ENCODE measurements at places on chromosomes 3 and 15.

GRCh38 chr15:41908736-41909461, 15.0 kb upstream of the SPTBN5 start:
- no peak for DNase-seq

DNA sequence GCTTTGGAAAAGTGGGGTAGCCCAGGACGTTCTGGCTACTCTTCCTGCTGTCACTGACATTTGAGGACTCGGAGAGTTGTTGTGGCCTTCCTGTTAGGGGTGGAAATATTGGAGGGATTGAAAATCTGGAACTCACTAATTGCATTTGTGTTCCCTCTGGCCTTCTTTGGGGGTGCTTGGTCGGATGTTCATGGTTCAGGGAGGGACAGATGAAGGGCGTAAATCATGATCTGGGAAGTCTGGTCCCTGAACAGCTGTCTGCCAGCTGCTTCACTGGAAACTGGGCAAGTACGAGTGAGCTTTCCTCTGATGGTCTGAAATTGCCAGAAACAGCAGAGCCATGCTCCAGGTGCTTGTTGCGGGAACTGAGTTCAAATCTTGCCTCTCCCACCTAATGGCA, 327.8 kb upstream of the C2CD4B start:
- DNase-seq: no peak

- DNase-seq: no peak
Observed at GRCh38 chr3:3119393-3119851, 7.3 kb upstream of the TRNT1 start.

GRCh38 chr3:165643425-165643824, 193.8 kb downstream of the BCHE start:
- DNase-seq: no peak

GRCh38 chr3:195540027-195540426, 3.1 kb downstream of the PPP1R2 start:
- DNase-seq: no peak

DNA sequence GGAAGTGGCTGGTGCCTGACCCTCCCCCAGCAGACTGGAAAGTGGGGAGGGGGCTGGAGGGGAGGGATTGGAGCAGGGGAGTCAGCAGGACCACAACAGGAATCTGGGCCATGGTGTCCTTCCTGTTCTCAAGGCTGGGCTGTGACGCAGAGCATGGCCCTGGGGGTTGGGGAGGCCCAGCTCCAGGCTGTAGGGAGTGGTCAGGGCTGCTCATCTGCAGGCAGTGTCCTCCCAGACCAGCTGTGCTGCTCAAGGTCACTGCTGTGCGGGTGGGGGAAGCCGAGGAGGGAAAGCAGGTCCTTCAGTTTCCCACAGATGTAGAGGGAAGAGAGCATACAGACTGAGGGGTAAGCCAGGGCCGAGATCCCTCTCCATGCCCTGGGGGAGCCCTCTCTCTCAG, 40.7 kb downstream of the CYP11A1 start:
- no peak for DNase-seq

GRCh38 chr15:68441045-68441743, 9.2 kb upstream of the ITGA11 start:
- DNase-seq: no peak

DNA sequence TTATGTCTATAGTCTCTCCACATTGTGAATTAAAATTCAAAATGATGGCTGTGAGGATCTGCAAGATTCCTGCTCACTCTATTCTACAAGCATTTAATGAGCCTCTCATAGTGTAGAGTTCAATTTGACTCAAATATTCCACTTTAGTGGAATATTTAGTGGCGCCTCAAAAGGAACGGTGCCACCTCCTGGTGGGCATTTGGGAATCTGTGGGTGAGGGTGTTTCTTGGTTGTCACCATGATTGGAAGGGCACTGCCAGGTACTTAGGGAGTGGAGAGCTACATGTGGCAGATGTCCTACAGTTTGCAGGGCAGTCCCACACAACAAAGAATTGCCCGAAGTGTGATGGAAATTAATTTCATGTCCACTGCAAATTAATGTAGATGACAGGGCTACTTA, 21.5 kb upstream of the KCNMB3 start:
- no peak for DNase-seq

DNA sequence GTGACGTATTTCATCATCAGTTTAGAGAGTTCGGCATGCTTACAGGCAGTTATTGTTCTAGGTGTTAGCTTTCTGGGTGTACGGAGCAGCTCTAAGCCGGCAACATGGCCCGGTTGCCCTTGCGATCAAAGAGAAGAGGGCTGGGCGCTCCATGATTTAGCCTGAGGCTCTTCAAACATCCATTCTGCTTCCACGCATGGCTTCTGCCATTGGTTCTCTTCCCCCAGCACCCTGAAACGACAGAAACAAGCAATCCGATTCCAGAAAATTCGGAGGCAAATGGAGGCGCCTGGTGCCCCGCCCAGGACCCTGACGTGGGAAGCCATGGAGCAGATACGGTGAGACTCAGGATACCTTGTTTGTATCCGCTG, 574 bp downstream of the NGRN start:
- peak; percentile 8 for DNase-seq

DNA sequence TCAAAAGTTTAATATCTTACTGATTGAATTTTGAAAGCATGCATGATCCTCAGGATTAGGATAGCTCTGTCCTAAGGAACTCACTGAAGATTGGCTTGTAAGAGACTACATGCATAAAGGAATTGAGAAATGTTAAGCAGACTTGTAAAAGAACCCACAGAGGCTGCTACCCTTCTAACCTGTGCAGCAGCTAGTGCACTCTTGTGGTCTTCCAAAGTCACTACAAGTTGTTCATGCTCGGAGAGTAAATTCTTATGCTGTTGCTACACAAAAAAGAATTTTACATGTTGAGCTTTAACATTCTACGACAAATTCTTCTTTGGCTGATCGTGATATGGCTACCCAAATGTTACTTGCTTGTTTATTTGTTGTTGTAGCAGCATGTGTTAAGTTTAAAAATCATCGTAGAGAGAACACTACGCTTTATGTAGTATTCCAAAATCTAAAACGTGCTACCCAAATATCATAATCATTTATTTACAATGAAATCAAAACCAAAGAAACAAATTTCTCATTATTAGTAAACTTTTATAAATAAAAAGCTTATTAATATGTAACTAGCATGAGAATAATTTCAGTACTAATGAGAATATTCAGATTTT, 55.0 kb downstream of the GOLIM4 start:
- no peak for DNase-seq

GRCh38 chr3:127536830-127537812, 53.4 kb downstream of the TPRA1 start:
- DNase-seq: peak; percentile 96
